ENCODE measurements at places on chromosomes 6 and 20. TPM values are rescaled to one million over a fixed set of nuclear protein-coding genes. Genes with fewer than 3 reads are reported as not detected.

DNA sequence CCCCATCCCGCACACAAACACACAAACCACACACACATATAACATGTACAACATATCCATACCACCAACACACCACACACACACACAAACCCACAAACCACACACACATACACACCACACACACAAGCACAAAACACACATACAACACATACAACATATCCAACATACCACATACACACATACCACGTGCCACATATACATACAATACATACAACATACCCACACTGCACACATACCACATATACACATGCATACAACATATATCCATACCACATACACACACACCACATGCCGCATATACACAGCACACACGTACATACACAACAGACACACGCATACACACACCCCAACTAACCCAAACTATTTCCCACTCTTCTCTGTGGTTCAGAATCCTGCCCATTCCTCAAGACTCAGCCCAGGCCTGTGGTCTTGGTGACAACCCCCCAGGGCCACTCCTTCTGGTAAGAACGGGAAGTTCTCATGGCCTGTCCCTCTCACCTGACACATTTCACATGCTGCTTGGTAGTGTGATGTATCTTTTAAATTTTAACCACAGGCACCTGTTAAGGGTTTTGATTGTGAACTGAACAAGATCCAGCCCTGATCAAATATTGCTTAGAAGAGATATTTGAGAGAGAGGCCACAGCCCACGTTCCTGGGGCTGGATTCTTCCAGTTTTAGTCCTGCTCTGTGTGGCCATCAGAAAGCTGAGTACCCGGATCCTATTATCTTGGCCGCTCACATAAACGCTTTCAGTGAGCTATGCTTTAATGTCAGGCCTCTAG lies 55.9 kb upstream of the KCNK16 start:
- H3K4me1 ChIP-seq, result no peaks in the 10 kb centered on the region
- no peak overlapping the region for H3K4me3 ChIP-seq
- no peaks in the 10 kb centered on the region for H3K27me3 ChIP-seq

The OLIG3 gene
- total RNA-seq, result not detected

DNA sequence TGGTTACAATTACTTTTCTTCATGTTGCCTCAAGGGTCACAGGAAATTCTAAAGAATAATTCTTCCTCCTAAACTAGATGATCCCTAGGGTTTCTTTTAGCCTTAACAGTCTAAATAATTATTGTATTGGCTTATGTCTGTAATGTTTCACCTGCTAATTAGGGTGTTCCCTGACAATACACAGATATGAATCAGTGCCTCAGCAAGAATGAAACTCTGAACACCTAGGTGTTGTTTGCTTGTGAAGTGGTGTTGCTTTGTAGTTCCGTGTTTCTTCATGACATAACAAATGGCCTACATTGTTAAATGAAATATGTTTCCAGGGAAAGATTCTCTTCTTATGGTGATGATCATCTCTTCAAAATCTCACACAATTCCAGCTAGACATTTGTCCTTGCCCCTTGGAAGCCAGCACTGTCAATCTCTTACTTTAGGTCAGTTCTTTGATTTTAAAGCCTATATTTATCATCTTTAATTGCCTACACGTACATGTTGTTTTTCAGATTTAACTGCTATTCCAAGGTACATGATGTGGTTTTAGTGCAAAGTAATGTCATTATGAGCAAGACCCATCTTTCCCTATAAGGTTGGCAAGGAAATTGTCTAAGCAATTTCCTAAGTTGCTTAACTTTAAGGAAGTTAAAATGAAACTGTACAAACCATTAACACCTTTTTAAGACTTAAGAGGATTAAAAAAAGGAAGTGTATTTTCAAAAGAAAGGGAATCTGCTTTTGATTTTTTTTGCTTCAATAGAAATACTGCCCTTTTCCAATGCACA lies 111.9 kb downstream of the TBC1D7 start:
- H3K4me3 ChIP-seq, result no peak overlapping the region
- no peak for DNase-seq
- H3K27ac ChIP-seq, result no peak overlapping the region
- H3K27me3 ChIP-seq, result no peaks in the 10 kb centered on the region
- peaks cover 6% of the 10 kb centered on the region for H3K4me1 ChIP-seq
- H3K36me3 ChIP-seq, result no peaks in the 10 kb centered on the region

The KIAA1755 gene
- total RNA-seq, result 5.1 TPM

The CDH26 gene
- not detected for total RNA-seq

GRCh38 chr6:154901876-154902552 lies 93.1 kb upstream of the TIAM2 start:
- no peak for DNase-seq
- H3K36me3 ChIP-seq, result no peaks in the 10 kb centered on the region
- H3K4me1 ChIP-seq, result no peaks in the 10 kb centered on the region
- H3K27me3 ChIP-seq, result no peaks in the 10 kb centered on the region
- no peak overlapping the region for H3K4me3 ChIP-seq
- H3K27ac ChIP-seq, result no peak overlapping the region

DNA sequence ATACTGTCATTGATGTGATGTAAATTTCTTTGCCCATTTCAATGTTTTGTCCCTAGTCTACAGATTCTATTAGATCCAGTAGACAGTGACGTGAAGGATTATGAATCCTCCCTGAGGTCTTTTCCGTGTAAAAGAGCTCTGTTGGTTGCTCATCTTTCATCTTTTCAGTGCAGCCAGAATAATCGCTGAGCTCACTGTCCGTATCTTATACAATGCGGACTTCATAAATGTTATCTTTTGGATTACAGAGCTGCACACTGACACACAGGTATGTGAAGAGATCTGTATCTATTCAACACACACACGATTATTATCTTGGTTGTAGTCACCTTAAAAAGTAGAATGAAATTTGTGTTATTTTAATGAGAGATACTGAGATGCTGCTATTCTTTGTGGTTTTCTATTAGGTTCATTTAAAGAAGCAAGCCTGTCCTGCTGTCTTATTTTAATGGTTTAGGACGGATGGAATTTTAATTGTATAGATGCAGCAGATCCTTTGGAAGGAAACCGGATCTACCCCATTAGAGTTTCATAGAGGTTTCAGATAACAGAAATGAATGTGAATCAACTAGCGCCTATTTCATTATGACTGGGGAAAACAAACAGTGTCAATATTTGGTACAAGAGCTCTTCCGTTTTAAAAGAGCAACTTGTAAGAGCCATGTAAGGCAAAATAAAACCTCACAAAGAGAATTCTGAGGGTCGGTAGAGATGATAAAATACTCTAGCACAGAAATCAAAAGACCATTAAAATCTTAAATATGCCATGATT lies 79.4 kb downstream of the BMP6 start:
- H3K4me1 ChIP-seq, result no peaks in the 10 kb centered on the region
- H3K4me3 ChIP-seq, result no peak overlapping the region
- no peak for DNase-seq
- H3K27ac ChIP-seq, result no peak overlapping the region
- H3K36me3 ChIP-seq, result no peaks in the 10 kb centered on the region

- H3K27ac ChIP-seq, result no peak overlapping the region
- no peaks in the 10 kb centered on the region for H3K27me3 ChIP-seq
- no peaks in the 10 kb centered on the region for H3K36me3 ChIP-seq
- peaks cover 14% of the 10 kb centered on the region for H3K4me1 ChIP-seq
- peak; percentile 17 for DNase-seq
Measured at GRCh38 chr6:84050408-84050807, 16.8 kb downstream of the MRAP2 start.

DNA sequence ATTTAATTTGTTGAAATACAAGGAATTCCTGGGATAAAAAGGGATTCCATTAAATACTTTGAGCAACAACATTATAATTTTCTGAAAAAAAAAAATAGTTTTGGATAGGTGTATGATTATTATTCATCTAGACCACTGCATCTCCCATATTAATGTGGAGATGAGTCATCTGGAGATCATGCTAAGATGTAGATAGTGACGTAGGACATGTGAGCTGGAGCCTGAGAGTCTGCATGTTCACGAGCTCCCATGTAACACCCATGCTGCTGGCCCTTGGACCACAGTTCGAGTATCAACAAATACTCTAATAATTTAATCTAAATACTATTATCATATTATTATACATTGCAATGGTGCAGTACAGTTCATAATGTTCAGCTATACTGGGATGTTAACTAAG lies 91.6 kb downstream of the EPM2A start:
- H3K27me3 ChIP-seq, result no peaks in the 10 kb centered on the region
- H3K4me1 ChIP-seq, result no peaks in the 10 kb centered on the region
- H3K4me3 ChIP-seq, result no peak overlapping the region
- DNase-seq, result peak; percentile 14
- no peaks in the 10 kb centered on the region for H3K36me3 ChIP-seq

GRCh38 chr20:48308232-48308781 lies 519.5 kb downstream of the PREX1 start:
- H3K36me3 ChIP-seq, result no peaks in the 10 kb centered on the region
- peaks cover 28% of the 10 kb centered on the region for H3K27me3 ChIP-seq
- H3K27ac ChIP-seq, result no peak overlapping the region

DNA sequence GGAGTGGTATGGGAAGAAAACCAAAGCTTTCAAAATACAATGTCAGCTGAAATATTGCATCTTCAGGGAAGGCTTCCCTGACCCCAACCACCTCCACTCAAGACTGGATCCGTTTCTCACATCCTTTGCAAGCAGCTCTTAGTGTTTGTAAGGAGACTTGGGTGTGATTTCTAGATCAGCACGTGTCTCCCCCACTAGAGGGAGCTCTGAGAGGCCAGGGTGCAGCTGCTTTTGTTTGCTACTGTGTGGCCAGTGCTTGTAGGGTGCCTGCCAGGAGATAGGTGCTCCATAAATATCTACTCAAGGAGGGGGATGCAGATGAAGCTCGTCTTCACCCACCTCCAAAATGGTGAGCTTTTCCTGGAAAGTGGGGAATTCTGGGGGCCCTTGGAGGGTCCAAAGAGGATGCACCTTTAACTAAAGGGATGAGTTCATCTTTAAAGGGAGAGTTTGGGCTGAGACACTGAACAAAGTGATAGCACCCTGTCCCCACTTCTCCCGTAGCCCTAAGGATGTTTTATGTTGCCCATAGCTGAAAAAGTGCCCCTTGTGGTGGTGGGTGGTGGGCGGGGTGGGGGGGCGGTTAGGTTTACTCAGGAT lies 52.6 kb upstream of the MAFB start:
- peaks cover 9% of the 10 kb centered on the region for H3K27me3 ChIP-seq
- no peak overlapping the region for H3K27ac ChIP-seq
- no peak overlapping the region for H3K4me3 ChIP-seq

DNA sequence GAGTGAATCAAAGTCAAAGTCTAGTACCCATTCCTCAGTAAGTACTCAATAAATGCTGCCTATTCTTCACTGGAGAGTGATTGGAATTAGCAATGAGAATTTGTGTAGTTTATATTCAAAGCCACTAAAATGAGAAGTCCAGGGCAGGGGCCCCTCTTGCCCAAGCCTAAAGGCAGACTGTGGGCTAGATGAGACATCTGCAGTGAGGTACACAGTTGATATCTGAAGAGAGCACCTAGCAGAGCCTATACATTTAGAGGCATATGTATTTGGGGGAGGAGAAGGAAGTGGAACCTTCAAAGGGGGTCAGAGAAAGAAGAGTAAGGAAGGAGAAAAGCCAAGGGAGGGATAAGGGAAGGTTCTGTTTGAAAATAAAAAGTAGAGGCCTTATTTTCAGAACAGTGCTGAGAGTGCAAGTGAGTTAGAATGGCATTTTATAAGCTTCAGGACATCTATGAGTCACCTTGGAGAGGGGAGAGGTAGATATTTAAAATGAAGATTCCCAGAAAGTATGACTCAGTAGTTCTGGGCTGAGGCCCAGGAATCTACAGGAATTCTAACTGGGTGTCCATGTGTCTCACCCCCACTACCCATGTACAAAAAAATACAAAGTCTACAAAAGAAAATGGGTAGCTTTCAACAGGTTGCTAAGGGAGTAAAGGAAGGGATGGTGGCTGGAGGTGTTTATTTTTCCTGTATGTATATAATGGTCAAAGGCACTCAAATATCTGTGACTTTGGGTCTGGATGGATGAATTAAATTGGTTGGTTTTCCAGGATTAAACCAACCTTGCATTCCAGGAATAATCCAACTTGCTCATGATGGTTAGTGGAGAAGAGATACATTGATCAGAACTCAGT lies 135.1 kb downstream of the ZFP64 start:
- H3K36me3 ChIP-seq, result no peaks in the 10 kb centered on the region
- H3K4me3 ChIP-seq, result peak overlapping the region; percentile 10
- H3K27ac ChIP-seq, result peak overlapping the region; percentile 64
- no peaks in the 10 kb centered on the region for H3K27me3 ChIP-seq
- peaks cover 11% of the 10 kb centered on the region for H3K4me1 ChIP-seq

GRCh38 chr6:108157981-108158525 lies 7.8 kb upstream of the NR2E1 start:
- no peaks in the 10 kb centered on the region for H3K36me3 ChIP-seq
- DNase-seq, result no peak
- H3K4me3 ChIP-seq, result no peak overlapping the region
- H3K27me3 ChIP-seq, result peaks cover 99% of the 10 kb centered on the region

DNA sequence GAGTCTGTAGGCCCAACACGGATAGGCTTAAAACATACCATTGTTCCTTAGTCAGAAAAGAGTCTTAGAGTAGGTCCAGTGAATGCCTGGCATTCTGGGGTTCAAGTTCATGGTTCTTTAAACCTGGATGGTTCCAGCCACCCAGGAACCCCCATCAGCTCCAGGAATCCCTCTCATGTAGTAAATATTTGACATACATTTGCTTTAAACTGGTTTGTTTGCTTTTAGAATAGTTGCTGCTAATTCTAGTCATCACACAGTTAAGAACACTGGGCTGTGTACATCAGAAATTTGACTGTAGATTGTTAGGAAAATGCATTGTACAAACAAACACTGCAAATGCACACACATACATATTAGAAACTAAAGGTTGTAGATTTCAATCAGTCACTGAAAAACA lies 30.6 kb upstream of the PBOV1 start:
- no peak for DNase-seq
- no peak overlapping the region for H3K27ac ChIP-seq
- no peaks in the 10 kb centered on the region for H3K27me3 ChIP-seq
- 0 out of 2 replicates have a peak, but pooled peaks cover 4% of the 10 kb centered on the region for H3K4me1 ChIP-seq
- H3K36me3 ChIP-seq, result no peaks in the 10 kb centered on the region

The MLN gene
- total RNA-seq, result not detected

DNA sequence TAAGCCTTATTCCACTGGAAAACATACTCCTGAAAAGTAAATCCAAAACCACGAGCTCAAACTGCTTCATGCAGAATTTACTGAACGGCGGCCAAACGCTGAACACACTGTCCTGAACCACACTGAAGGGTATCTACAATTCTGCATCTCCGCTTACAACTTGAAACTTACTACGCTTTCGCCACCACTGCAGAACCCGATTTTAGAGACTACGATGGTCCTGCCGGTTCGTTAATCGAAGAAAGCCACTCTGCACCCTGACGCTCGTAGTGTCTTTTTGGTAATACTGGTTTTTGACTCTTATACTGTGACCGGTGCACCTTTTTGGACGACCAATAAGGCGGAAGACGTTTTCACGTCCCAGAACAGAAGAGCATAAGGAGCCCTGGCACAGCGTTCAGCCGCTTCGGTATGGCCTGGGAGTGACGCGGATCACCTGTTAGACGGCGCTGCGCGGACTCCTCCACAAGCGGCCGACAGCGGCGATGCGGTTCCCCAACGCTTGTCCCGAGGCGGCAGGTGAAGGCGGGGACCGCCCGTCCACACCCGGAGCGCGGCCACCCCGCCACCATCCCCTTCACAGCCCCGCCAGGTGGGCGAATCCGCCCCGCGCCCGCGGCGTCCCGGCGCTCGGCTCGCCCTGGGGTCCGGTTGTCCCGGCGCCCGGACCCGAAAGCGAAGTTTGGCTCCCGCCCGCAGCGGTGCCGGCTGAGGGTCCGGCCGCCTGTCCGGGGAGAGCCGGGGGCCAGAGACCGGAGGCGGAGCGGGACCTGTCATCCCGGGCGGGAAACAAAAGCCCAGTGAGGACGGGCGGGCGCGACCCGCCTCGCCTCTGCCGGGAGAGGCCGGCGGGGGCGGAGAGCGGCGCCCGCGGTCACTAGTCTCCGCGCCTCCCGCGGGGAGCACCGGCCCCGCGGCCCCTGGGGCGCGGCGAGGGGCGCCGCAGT lies 784 bp downstream of the FKBP5 start:
- no peaks in the 10 kb centered on the region for H3K27me3 ChIP-seq
- H3K4me1 ChIP-seq, result peaks cover 11% of the 10 kb centered on the region
- peak overlapping the region; percentile 83 for H3K4me3 ChIP-seq

The HLA-DQA2 gene
- total RNA-seq, result not detected
